Activated T-helper 17 cell treated with anti-CD3 and anti-CD28 coated beads, Interleukin-2, amount 50 U/mL, for 72 hours (primary cell): ENCODE measurements at places on chromosomes 7 and 10. TPM values are rescaled to one million over a fixed set of nuclear protein-coding genes. Genes with fewer than 3 reads are reported as not detected.
A peak's percentile ranks its signal among the peaks of the same experiment; 100 is the strongest.

DNA sequence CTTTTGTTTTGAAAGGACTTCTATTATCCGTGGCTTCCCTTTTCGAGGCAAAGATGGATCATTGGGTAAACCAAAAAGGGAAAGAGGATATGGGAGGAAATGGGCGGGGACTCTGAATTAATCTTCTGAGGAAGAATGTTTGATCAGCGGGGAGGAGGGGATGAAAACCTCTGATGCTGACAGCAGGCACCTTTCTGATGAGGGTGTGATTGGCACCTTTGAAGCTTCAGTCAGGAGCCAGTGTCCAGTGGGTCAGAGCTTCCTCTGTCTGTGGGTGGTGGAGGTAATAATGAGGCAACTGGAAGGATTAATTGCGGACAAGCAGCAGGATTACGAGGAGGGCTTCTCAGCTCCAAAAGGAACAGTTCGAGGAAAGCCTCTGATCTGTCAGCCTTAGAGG lies 877.6 kb downstream of the LRMDA start:
- no peak for ATAC-seq

DNA sequence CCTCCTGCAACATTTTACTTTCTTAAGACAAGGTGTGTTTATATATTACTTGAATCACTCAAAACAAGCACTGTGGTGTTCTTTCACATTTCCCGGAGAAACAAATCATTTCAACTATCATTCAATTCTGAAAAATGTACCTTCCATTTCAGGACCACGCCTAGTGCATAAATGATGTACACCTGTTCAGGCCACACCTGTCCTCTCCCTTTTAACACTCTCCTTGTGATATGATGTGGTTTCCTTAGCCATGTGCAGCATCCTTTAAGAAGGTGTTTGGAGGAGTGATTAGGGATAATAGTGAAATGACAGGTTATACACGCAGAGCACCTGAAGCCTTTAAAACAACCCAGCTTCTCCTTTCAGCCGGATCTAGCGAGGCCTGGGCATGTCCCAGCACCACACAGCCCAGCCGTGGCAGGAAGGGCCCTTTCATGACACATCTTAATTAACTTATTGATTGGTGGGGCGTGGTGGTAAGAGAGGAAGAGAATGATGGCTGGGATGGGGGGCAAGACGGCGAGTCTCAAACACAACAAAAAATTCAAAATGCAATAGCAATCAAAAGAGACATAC lies 26.9 kb downstream of the ABLIM1 start:
- no peak for ATAC-seq

DNA sequence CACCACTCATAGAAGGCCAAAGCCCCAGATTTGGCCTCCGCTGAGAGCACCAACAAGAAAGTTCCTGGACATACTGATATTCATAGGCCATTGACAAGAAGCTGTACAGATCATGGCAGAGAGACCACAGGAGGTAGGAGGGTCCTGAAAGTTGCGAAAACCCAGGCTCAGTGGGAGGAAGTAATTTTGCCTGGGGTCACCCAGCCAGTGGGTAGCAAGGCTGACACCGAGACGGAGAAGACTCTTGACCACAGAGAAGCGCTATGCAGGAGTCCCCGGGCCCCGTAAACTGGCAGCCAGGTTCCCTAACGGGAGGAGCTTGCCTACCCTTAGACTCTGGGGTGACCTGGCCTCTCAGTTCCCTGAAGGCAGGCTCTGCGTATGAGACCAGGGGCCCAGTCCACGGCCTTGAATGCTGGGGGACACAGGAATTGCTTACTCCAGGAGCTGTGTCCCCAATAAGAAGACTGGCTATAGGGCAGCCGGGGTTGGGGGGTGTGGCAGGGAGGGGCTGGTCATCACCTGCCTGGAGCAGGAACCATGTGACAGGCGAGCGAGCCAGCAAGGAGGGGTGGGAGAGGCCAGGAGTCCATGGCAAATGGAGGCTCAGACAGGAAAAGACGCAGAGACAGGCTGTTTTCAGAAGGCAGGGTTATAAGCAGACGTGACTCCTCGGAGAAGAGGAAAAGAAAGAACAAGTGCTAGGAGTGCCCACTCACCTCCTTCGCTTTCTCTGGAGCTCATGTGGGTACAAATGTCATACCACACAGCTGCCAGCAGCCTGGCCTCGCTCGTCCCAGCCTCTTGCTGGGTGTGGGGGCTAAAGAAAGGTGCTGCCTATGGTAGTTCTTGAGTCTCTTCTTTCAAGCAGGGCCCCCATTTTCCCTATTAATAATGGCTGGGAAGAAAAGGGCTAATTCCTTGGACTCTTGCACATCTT lies 24.6 kb upstream of the NPFFR1 start:
- no peak for ATAC-seq

DNA sequence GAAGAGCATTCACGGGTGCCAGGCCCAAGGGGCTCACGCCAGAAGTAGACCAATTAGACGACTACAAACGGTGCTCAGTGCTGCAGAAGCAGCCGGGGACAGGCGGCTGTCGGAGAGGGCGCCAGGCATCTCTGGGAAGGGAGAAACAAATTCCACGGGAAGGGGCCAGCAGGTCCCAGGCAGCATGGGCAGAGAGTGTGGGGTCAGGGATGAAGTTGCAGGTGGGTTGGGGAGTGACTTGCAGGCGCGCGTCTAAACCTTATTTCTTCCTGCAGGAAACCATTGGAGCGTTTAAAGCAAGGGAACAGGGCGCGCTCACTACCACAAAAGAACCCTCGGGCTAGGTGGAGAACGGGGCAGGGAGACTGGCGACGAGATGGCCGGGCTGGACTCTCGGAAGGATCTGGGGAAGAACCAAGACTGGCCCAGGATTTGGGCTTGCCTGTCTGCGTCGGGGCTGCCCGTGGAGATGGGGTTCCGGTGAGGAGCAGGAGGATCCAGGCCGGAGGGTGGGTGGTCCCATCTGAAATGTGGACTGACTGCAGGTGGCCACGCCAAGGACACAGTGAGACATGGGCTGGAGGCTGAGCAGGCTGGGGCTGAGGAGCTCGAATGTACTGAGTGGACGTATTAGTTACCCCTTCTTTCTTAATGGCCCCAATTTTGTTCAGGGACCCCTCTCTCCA lies 116.3 kb upstream of the DIP2C start:
- no peak for ATAC-seq

DNA sequence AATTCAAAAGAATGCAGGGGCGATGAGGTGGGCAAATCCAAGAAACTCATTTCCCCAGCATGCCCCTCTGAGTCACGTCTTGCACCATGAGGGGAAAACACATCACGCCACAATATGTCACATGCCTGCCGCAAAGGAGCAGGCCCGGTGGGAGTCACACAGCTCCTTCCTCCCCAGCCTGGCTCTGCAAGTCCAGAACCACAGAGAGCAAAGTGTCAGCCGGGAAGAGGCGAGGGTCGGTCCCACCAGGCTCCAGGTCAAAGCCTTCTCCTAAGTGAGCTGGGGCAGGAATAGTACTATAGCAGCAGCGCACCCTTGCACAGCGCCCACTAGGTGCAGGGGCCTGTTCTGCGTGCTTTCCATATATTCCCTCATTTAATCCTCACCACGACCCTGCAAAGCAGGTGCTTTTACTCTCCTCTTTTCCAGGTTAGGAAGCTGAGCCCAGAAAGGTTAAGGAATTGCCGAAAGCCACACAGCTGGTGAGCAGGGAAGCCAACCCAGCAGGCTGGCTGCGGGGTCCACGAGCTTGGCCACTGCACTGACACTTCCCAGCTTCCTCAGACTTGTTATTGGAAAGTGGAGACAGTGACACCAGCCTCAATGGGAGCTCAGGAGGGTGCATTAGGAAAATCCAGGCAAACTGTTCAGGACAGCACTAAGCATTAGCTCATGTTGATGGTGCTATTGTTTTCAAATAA lies 94.0 kb upstream of the ZMIZ1 start:
- ATAC-seq = peak; percentile 79

GRCh38 chr7:17618652-17618974 lies 320.2 kb downstream of the AHR start:
- no peak for ATAC-seq

The KLF14 gene
- total RNA-seq = not detected
